ENCODE measurements at places on chromosomes 11 and 22.
A peak's percentile ranks its signal among the peaks of the same experiment; 100 is the strongest.

GRCh38 chr11:93849751-93850593 is 446 bp downstream of the VSTM5 start:
- no peak for DNase-seq
- H3K27ac ChIP-seq, result no peak overlapping the region
- H3K4me1 ChIP-seq, result no peaks in the 10 kb centered on the region
- H3K27me3 ChIP-seq, result peaks cover 5% of the 10 kb centered on the region
- H3K4me3 ChIP-seq, result no peak overlapping the region

DNA sequence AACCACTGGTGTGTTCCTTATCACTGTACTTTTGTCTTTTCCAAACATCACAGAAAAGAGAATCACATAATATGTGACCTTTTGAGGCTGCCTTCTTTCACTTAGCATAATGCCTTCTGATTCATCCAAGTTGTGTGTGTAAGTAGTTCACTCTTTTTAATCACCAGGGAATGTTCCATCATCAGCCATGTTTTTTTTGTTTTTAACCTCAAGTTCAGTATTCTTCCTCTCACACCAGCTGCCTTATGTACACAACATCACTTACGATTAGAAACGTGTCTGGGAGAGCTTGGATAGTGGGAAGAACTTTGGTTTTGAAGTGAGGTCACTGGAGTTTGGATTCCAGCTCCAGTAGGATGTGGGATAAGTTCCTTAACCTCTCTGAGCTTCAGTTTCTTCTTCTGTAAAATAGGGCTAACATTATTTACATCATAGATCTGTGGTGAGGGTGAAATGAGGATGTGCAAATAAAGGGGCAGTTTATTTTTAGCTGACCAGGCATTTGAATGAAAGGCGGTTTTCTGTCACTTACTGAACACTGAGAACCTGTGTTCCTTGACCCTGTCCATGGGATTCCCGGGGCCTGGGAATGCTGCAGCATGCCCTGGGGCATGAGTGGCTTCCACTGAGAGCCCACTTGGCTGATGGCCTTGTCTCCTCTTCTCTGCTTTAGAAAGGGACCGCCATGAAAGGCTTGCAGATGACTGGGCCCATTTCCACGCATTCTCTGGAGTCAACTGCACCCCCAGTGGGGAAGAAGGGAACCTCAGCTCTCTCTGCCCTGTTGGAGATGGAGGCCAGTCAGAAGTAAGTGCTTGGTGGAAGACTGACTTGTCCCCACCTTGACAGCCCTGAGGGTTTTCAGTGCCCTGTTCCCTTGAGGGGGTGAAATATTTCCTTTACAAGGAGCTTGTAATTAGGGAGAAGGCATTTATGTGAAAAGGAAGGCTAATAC is 92.6 kb downstream of the DEPDC5 start:
- no peak for DNase-seq
- H3K27me3 ChIP-seq, result no peaks in the 10 kb centered on the region
- H3K4me1 ChIP-seq, result no peaks in the 10 kb centered on the region
- peaks cover 80% of the 10 kb centered on the region for H3K36me3 ChIP-seq
- no peak overlapping the region for H3K27ac ChIP-seq
- no peak overlapping the region for H3K4me3 ChIP-seq

DNA sequence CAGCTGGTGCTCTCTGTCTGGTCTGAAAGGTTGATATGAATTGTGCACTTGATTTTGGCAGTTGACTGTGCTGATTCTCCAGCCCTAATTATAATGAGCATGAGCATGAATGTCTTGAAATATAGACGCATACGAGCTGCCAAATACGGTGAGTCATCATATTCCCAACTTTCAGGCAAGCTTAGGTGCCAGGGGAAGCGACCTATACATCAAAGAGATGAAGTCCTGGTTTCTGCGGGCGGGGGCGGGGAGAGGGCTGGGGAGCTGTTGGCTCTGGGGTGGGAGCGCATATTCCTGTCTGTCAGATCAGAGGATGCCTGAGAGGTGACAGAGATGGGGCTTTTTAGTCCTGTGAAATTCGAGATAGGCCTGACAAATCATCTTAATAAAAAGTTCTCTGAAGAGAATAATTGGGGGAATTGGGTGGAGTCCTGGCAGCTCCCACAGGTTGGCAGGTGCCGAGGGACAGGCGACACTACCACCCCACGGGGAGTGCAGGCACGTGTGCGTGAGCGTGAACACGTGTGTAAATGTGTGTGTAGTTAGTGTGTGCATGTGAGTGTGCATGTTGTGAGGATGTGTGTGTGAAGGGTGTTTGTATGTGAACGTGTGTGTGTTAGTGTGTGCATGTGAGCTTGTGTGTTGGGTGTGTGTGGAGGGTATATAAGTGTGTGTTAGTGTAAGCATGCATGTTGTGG is 865.3 kb downstream of the TBC1D22A start:
- H3K4me1 ChIP-seq, result no peaks in the 10 kb centered on the region
- no peaks in the 10 kb centered on the region for H3K27me3 ChIP-seq
- H3K36me3 ChIP-seq, result no peaks in the 10 kb centered on the region
- no peak for DNase-seq
- H3K27ac ChIP-seq, result no peak overlapping the region

DNA sequence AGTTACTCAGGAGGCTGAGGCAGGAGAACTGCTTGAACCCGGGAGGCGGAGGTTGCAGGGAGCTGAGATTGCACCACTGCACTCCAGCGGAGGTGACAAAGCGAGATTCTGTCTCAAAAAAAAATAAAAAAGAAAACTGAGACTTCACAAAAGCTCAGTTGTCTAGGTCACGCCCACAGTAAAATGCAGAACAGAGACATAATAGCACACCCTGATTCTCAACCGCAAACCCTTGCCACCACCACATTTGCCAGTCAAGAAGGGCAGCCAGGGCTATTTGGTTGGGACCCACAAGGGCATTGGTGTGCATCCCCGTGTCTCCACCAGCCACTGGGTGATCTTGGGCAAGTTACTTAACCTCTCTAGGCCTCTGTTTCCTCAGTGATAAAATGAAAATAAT is 25.4 kb downstream of the CREB3L1 start:
- no peak overlapping the region for H3K27ac ChIP-seq
- H3K27me3 ChIP-seq, result no peaks in the 10 kb centered on the region
- H3K4me3 ChIP-seq, result no peak overlapping the region
- DNase-seq, result no peak

DNA sequence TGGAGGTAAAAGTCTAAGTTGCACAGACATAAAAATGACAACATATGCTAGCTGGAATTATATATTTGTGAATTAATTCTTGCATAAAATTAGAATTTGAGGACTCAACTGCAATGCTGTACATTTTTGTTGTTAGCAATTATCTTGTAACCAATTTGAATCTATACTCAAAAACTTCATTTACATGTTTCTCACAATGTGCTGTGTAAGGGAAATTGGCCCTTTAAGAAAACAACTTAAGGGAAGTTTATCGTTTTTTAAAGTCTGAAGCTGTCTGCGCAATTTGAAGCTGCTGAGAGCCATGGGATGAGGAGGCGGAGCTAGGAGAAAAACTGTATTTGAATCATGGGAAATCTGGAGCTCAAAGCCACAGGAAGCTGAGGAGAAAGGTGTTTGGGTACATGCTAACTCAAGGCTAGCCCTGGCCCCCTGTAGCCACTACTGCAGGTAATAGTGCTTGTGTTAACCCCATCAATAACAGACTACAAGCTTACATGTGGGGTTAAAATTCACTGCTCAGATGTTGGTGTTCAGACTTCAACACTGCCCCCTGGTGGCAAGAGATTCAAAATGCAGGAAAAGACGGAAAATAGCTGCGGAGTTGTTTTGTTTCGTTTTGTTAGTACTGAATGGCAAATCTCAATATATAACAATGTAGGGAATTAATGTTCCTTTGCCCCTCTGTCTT is 126.1 kb downstream of the BRD1 start:
- peaks cover 4% of the 10 kb centered on the region for H3K4me1 ChIP-seq
- H3K27me3 ChIP-seq, result peaks cover 3% of the 10 kb centered on the region
- DNase-seq, result no peak

- H3K4me1 ChIP-seq, result peaks cover 47% of the 10 kb centered on the region
- DNase-seq, result no peak
- peak overlapping the region; percentile 94 for H3K4me3 ChIP-seq
- no peaks in the 10 kb centered on the region for H3K27me3 ChIP-seq
These were observed 1.6 kb downstream of the KMT5B start for GRCh38 chr11:68211546-68211945.

- DNase-seq, result no peak
- H3K4me1 ChIP-seq, result no peaks in the 10 kb centered on the region
- H3K36me3 ChIP-seq, result peaks cover 35% of the 10 kb centered on the region
- no peak overlapping the region for H3K4me3 ChIP-seq
These were observed 16.6 kb downstream of the PIH1D2 start for GRCh38 chr11:112057170-112057569.
